ENCODE measurements at places on chromosomes 3 and 15.

DNA sequence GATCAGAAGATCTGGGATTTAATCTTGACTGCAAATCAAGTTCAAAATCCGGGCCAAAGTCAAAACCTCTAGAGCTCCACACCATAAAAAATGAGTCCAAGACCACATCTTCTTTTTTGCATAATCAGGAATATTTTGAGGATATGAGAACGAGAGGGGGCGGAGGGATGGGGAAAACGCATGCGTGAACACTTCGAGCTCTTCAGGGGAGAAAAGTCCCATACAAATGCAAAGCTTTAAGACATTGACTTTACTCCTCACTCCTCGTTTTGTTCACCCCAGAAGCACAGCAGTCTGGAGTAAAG lies 68.2 kb downstream of the SUMF1 start:
- DNase-seq = no peak

DNA sequence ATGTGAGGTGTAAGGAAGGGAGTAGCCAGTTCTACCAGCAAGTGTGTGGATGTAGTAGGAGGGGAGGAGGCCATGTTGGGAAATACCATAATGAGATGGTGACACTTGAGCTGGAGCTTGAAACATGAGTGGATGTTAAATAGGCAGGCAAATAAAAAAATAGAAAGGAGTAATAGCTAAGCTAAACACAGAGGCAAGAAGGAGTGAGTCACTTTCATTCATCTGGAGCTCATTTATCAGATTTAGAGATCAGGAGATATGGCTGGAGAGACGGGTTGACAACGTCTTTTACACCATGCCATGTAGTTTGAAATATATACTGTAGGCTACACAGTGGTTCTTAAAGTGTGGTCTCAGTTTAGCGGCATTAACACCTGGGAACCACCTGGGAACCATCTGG lies 390.5 kb downstream of the DIPK2A start:
- DNase-seq = no peak

GRCh38 chr15:93488296-93488713 lies 399.3 kb upstream of the RGMA start:
- no peak for DNase-seq

DNA sequence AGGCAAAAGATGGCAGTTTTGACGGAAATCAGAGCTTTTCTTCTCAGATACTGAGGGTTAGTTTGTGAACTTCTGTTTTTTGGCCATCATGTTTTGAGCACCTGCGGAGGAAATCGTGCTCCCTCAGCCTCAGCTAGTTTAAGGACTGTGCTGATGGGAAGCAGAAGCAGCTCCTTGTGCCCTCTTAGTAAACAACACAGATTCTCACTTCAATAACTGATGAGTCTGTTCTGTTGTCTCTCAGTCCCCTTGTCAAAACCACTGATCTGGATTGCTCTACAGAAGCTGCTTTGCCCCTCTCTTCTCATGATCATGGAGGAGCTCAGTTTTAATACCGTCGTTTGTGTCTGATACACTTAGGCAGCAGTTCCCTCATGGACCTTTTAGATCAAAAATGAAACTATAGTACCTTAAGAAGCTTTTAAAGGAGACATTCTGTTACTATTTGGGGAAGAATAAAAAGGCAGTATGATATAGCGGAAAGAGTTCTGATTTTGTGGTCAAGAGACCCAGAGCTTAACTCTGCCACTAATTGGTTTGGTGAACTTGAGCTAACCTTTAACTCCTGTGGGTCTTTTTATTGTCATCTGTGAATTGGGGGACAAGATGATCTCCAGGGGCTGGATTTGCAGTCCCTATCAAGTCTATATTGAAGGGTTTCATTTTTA lies 152.6 kb downstream of the BBX start:
- no peak for DNase-seq

GRCh38 chr3:149554826-149555225 lies 80.3 kb downstream of the TM4SF4 start:
- no peak for DNase-seq

DNA sequence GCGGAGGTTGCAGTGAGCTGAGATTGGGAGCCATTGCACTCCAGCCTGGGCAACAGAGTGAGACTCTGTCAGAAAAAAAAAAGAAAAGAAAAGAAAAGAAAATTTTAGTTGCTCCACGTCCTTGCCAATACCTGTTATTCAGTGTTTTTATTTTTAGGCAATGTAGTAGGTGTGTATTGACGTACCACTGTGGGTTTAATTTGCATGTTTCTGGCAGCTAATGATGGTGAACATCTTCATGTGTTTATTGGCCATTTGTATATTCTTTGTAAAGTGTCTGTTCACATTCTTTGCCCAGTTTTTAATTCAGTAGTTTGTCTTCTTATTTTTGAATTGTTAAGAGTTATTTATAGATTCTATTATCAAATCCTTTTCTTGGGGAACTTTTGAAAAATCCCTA lies 38.1 kb upstream of the GCSAM start:
- no peak for DNase-seq

DNA sequence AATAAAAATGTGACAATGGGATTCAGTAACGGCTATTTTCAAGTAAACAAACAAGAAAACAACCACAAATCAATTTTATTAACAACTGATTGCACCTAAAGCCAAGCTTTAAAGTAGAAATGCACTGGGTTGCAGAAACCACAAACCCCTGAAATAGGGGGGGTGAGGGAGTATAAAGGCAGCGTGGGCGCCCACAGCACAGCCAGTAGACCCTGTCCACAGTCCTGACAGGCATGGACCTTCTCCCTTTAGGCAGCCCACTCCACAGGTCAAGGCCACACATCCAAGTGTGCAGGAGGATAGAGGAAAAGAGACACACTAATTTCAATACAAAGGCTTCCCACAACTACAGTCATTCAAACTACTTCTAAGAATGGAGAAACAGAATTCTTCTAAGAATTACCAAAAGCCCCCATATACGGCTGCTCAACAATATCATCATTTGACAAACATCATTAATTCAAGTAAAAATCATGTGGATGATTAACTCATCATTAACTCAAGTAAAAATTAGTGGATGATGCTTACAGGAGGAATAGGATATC lies 48.7 kb downstream of the CHSY1 start:
- DNase-seq = no peak

GRCh38 chr3:32442766-32443165 lies 51.1 kb downstream of the CMTM7 start:
- no peak for DNase-seq

DNA sequence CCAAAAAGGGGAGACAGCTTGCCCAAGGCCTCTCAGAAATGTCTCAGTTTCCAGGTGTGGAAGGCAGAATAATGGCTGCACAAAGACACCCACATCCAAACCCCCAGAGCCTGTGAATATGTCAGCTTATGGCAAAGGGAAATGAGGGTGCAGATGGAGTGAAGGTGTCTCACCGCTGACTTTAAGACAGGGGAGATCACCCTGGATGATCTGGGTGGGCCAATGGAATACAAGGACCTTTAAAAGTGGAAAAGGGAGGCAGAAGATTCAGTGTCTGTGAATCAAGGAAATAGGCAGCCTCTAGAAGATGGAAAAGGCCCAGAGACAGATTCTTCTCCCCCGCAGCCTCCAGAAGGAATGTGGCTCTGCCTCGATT lies 48.8 kb upstream of the ATP2B2 start:
- no peak for DNase-seq

- DNase-seq = no peak
Observed at GRCh38 chr3:197706658-197707057, 30.0 kb downstream of the RUBCN start.

DNA sequence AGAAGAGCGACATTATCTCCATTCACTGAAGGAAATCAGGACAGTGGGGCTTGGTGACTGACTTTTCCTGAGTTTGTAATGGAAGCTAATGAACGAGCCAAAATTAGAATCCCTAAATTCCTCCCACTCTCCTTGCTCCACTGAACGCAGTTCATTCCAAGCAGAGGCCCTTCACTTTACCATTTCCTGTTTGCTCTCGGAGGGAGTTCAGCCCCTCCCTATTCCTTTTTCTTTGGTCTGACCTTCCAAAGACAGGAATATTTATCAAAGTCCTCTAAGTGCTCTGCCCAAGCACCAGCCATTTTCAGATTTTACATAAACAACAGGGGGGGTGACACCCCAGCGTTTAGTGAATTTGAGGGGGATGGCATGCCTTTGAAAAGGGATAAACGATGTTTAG lies 24.0 kb upstream of the PTPRG start:
- no peak for DNase-seq

GRCh38 chr15:47364230-47365141 lies 352.8 kb upstream of the SEMA6D start:
- DNase-seq = no peak

Measured in CD4-positive, alpha-beta T cell treated with Interleukin-6 for 4 hours (primary cell).